ENCODE measurements at places on chromosomes 5 and 9. TPM values are rescaled to one million over a fixed set of nuclear protein-coding genes. Genes with fewer than 3 reads are reported as not detected.
A peak's percentile ranks its signal among the peaks of the same experiment; 100 is the strongest.

The LCN2 gene
- total RNA-seq, result 0.41 TPM

The UNC13B gene
- total RNA-seq, result 23.5 TPM

The SPATA6L gene
- 0.82 TPM for total RNA-seq

The CNTLN gene
- 3.3 TPM for total RNA-seq

DNA sequence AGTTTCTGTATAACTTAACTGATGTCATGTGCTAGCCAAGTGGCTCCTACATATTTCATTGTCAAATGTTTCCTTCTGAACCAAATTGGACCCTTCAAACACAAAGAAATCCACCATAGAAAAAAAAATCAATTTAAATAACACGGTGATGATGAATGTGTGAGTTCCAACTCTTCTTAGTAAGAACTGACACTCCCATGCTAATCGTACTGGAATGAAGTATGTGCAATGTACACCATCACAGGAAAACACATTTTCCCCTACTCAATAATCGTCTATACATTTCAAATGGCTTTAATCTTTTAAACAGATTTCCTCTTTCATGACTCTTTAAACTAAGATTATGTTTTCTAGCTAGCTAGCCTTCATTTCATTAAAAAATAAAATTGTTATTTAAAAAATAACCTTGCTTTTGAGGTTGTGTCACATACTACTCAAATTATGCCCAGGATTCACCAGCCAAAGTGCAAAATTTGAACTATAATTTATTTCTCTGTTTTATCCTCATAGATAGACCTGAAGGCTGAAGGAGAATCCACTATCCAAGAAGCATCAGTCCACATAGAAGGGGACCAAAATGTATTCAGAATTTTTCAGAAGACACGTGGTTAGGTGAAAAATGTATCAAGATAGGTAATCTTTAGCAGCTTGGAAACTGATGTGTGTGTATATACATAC, 131.0 kb upstream of the ITGA1 start:
- DNase-seq, result no peak

DNA sequence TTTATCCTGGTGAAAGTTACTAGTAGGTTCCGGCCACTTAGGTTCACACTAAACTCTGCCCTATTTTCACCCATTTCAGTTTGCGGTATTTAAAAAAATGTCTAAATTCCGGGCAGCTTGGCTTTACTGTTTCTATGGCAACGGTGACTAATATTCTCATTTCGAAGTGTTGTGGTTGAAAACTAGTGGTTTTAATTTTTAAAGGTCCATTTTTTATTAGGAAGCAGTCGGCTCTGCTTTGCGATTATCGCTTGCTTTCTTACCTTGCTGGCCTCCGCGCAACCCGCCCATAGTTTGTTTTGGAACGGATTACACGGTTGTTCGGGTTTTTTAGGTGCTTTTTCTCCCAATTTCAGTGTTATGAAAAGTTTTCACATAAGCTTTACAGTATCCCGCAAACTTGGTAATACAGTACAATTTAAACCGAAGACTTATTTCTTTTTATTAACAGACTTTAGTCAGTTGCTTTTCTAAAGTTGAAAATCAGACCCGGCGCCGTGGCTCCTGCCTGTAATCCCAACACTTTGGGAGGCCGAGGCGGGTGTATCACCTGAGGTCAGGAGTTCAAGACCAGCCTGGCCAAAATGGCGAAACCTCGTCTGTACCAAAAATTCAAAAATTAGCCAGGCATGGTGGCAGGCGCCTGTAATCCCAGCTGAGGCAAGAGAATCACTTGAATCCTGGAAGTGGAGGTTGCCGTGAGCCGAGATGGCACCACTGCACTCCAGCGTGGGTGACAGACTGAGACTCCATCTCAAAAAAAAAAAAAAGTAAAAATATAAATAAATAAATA, 1.6 kb downstream of the KDM4C start:
- DNase-seq, result no peak

GRCh38 chr5:54523534-54523933, 6.0 kb downstream of the SNX18 start:
- no peak for DNase-seq

DNA sequence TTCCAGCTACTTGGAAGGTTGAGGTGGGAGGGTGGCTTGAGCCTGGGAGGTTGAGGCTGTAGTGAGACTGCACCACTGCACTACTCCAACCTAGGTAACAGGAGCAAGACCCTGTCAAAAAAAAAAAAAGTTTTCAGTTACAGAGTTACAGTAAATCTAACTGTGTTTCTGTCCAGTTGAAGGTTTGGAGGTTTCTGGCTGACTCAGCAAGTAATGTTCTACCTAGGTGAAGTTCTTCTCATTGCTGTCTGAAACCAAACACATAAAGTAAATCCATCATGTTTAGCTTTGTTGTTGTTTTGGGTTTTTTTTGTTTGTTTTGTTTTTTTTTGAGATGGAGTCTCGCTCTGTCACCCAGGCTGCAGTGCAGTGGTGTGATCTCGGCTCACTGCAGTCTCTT, 7.9 kb upstream of the ANKHD1 start:
- DNase-seq, result no peak

DNA sequence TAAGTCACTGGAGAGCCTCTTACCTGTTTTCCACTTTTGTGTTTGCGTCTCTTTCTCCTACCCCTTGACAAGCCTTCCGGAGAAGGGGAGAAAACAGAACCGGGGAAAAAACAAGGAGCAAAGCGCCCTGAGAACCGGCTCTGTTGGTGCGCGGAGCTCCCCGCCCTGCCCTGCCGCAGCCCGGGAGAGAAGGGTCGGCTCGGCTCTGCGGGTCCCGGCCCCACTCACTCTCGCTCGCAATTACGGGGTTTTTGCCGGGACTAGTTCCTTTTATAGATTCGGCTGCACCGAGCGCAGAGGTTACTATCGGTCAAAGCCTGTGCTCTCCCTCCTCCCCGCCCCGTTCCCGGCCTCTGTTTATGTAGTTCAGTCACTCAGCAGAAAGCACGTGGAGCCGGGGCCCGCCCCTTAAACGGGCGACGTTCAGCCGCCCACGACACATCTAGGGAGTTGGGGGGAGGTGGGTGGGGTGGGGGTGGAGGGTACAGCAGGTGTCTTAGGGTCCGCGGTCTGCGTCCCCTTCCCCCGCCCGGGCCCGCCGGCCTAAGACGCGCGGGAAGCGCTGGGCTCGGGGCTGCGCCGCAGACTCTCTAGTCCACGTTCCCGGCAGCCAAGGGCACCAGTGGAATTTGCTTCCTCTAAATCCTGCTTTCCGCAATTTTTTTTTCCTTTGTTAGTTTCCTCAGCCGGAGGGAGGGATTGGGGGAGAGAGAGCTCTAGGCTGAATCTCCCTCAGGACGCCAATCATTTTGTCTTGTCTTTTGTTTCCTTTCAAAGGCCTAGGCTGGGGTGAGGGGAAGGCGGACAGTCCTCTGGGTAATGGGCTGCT, at the start of gene ABCA1:
Gene ABCA1, minus strand, starts transcription at position 244 of the 829 bp plus-strand sequence. CDS start 24,476 bp downstream, outside the sequence.
- DNase-seq, result peak; percentile 89

DNA sequence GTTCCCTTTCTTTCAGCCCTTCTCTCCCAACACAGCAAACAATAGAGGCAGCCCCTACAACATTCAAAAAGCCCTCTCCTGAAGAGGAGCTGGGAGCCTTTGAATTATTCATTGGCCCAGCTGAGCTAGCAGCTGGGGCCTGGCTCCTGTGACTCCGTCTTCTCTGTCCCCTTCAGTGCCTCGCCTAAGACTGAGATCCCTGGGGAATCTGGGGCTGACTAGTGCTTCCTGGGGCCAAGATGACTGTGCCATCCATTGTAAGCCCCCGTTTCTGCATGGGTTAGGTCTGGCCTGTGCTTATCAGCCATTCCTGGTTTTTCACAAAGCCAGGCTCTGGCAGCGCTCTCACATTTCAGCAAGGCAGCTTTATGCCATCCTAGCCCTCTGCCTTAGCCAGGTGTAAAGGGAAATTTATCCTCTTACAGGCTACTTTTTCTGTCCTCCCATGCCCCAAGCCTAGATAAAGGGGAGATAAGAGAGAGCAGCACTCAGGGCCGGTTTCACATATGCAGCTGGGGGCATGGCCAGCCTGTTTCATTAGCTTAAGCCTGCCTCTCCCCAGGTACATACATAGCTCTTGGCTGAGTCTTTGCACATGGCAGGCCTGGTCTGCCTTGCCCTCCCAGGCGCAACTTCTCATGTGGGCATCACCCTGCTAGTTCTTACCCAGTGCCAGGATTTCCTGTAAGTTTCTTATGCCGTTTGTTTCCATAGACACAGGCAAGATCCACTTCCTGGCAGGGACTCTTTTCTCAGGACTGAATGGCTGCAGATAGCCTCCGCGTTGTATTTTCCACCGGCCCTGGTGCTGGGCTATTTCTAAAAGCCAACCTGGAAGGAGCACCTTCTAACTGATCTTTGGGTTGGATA, 15.8 kb downstream of the PTPA start:
- no peak for DNase-seq

DNA sequence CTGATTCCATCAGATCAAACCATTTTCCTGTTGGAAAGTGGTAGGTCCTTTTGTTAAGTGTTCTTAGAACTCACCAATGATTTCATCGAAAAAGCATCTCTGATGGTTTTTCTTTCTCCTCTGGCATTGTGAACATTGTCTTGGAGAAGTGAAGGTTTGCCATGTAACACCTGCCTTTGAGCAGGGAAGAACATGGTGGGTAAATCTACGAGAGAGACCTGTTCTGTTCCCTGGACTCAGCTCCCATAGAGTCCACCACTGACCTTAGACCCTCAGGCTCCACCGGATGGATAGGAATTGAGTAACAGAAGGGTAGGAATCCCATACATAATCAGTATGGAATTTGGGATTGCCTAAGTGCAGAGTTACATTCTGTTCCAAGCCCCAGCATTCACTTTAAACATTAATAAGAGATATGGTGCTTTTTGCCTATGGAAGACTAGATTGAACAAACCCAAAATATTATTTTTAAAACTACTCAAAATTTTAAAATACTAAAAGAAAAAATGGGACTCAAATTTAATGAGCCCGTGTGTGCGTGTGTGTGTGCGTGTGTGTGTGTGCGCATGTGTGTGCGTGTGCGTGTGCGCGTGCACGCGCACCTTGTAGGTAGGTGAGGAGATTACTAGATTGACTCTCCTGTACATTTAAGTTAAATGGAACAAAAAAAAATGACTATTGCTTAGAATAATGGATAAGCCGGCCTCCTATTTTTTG, 92.0 kb downstream of the C9orf152 start:
- DNase-seq, result no peak

- no peak for DNase-seq
Measured at GRCh38 chr5:38615042-38615441, 58.6 kb upstream of the LIFR start.

DNA sequence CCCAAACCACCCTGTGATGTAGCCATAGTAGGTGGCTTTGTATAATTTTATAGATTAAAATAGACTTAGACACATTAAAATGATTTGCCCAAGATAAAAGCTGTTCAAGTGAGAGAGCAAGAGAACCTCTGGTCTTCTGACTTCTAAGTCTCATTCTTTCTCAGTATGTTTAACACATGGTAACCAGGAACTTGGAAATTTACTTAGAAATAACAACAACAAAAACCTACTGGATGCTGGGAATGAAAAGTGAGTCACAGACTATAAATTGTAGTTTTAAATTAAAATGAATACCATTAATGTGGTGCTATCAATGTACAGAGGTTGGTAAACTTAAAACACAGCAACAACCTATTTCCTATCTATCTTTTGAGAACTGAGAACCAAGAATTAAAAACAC, 30.4 kb downstream of the HMGCR start:
- no peak for DNase-seq

DNA sequence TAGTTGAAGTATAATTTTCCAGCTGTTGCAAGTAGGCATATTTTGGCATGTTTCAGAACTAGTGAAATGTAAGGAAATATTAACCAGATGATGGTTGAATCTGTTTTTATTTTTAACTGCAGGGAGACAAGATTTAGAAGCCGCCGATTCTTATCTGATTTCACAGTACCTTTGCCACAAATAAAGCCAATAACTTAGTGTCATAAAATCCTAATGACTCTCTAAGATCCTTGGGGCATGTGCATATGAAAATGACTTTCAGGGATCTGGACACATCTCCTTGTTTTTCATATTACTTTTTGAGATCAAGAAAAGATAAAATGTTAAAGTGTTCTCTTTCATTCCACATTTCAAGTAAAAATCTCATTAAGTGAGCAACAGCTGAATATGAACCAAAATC, 125.8 kb upstream of the CNTLN start:
- DNase-seq, result no peak

GRCh38 chr5:60177596-60177995, 284.1 kb upstream of the PDE4D start:
- DNase-seq, result no peak

DNA sequence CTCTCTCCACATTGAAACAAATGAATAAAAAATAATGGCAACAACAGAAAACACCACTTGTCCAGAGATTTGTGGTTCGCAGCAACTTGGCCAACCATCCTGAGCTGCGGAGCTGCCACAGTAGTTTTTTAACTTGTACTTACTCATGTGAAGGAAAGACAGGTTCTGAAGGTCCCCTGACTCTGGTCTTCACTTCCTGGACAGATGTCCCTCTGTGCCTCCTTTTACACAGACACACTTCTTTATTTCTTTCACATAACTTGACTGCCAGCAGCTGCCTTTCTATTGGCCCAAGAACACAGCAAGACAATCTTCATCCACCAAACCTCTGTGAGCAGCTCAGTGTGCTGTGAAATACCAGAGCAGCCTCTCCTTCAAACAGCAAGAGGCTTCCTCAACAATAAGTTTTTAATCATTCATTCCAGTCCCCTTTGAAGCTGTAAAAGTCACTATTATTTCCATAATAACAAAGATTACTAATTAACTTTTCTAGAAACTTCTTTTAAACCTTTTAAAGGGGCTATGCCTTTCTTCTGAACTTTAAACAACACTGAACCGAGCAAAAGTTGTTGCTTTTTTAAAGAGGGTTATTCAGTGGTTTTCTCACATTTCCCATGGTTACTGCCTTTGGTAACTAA, 198.7 kb downstream of the NR2F1-AS1 start:
- no peak for DNase-seq

DNA sequence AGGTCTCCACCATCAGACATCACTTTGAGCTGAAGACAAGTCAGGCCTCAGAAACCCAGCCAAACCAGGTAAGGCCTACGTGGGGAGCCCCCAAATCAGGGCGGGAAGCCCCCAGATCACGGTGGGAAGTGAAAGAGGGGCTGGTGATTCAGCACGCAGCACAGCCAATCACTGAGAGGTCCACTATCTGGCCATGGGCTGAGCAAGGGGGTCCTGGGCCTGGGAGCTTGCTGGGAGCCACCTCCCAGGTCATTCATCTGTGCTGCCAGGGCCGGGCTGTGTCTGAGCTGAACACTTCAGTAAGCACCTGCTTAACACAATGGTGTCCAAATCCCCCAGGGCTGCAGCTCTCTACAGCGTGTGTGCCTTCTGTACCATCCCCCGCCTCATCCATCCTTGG, 15.5 kb downstream of the MED10 start:
- no peak for DNase-seq

DNA sequence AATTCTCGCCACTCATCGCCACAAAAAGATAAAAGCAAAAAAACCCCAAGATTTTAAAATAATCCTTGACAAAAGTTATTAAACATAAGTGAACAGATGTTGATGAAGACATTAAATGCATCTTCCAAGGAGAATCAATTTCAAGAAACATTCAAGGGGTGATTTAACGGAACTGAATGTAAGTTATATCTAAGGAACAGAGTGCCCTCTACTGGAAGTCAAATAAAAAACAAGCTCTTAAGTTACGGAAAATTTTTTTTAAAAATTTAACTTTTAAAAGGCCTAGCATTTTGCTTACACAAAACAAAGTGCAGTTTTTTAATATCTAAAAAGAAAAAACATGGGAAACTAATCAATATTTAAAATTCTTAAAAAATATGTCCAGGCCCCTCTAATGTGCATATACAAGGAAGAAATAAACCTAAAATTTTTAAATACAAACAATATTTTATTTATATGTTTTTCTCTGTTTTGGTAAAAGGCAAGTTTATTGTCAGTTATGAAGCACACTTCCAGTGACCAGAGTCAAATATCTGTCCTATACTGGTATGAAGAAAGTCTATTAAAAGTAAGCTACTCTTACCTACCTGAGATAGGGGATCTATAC, 28.0 kb downstream of the TEX10 start:
- no peak for DNase-seq
